Thoracic aorta (tissue), 2 donors: ENCODE measurements at places on chromosomes 12 and 14.

GRCh38 chr12:913919-914698 lies 35.4 kb downstream of the RAD52 start:
- DNase-seq = no peak

- DNase-seq = no peak
These were observed 3.4 kb upstream of the ATP2A2 start for GRCh38 chr12:110277530-110278254.

DNA sequence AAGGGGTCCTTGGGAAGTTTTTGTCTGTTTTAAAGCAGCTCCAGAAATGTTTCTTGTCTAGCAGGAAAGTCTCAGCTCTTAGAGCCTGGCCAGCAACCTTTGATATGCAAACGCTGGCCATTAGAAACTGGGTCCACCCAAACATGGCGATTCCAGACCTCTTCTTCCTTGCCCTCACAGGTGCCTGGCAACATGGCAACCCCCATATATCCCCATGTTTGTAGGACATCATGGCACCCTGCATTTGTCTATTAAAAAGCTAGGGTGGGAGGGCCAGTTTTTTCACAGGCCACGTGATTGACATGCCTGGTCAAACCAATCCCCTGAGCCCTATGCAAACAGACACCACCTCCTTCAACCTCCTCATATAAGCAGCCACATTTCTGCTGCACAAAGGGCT lies 848.7 kb upstream of the FOXG1 start:
- DNase-seq = no peak

- DNase-seq = no peak
These were observed 24.7 kb upstream of the SGPP1 start for GRCh38 chr14:63752449-63753169.

GRCh38 chr12:98259693-98260092 lies 255.7 kb upstream of the TMPO start:
- no peak for DNase-seq

DNA sequence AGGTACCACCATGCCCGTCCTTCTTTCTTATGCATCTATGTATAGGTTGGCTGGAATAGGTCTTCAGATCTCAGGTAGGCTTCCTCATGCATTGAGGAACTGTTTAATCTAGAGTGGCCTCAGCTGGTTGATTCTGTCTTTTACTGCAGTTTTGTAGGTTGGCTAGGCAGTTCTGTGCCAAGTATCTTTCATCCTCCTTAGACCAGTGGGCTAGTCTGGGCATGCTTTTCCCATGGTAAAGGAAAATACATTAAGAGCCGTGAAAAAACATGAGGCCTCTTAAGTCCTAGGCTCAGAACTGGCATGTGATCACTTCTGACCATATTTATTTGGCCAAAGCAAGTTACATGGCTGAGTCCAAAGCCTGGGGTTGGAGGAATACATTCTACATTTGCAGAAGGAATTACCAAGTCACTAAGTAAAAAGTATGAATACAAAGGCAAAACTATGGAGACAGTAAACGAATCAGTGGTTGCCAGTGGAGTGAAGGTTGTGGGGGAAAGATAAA lies 137.3 kb downstream of the WIF1 start:
- no peak for DNase-seq

DNA sequence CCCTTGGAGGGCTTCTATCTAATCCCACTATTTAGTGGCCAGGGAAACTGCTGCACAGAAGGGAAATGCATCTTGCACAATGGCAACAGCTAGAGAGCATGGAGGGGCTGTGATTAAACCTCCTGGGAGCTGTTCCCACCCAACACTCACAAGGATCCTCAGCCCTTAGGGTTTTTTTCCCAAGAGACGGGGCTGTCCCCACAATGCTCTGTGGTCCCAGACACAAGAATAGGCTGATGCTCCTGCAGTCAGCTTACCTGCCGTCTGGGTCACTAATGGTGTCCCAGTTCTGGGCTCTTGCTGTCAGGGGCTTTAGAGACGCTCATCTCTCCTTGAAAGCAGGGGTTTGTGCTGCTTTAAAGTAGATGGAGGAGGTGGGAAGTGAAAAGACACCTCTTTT lies 4.6 kb downstream of the SERPINA1 start:
- DNase-seq = no peak

DNA sequence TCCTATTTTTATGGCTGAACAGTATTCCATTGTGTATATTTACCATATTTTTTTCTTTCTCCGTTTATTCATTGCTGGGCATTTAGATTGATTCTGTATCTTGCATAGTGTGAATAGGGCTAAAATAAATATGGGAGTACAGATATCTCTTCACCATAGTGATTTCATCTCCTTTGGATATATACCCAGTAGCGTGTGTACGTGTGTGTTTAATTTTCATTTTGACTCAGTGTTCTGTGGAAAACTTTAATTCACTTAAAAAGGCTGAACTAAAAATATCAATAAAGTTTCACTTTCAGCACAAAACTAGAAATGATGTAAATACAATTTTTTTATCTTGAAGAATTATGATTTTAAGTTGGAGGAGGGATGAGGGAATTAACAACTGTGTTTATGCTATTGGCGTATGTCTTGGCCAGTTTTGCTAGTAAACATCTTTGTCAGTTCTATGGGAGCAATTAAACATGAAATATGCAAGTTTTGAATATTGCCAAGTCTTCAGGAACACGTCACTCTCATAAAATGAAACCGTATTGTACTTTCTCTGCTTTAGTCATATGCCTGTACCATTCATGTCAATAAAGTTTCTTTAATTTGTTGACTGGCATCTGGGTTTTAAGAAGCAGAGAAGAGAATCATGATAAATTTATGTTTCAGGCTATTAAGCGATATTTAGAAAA lies 99.8 kb downstream of the PTGER2 start:
- no peak for DNase-seq

DNA sequence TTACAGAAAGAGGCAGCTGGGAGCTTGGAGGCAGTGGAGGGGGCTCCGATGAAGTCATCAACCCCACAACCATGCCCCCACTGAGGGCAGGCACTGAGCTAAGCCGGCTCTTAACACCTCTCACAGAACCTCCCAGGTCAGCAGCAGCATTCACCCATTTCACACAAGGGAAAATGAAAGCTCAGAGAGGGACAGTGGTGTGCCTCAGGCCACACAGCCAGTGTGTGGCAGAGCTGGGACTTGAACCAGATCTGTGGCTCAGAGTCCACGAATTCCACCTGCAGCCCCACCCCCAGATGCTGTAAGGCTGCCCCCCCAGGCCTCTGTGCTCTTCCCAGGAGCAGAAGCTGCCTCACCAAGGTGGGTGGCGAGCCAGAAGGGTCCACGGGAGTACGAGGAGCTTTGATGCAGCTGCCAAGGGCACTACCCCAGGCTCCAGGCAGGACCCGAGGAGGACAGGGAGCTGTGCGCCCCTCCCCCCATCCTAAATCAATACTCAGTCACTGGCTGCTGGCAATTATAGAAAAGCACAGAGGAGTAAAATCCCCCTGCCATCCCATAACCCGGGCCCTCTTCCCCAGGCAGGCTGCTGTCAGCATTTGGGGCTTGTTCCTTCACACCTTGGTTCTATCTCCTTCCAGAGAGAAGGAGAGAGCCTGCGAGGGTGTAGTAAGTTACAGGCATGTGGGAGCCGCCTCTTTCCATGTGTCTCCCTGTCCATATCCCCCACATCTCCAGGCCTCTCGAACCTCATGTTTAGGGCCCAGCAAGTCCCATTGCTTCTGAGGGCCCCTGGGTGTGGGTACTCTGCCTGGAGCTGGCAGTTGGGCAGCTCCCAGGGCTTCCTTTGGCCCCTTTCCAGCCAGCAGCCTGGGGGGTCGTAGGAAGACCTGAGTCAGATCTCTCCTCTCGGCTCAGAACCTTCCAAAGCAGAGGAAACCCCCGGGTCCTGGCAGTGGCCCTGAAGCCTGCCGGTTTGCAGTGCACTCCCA lies 47.6 kb downstream of the FAM222A start:
- DNase-seq = no peak

DNA sequence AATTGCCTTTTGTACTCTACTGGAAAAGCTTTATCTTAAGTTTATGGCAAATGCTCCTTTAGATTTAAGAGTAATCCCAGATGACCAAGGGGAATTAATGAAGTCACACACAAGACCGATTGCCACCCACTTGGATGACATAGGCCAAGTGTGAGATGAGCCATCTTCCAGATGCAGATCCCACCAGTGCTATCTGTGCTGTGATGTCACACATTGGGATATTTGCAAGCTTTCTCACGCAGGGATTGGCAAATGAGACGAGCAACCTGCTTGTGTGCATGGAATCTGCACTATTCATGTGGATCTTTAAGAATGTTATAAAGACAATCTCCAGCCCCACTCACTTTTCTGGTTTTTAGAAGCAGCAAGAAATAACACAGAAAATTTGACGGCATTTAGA lies 602.1 kb upstream of the TMEM132C start:
- DNase-seq = no peak

DNA sequence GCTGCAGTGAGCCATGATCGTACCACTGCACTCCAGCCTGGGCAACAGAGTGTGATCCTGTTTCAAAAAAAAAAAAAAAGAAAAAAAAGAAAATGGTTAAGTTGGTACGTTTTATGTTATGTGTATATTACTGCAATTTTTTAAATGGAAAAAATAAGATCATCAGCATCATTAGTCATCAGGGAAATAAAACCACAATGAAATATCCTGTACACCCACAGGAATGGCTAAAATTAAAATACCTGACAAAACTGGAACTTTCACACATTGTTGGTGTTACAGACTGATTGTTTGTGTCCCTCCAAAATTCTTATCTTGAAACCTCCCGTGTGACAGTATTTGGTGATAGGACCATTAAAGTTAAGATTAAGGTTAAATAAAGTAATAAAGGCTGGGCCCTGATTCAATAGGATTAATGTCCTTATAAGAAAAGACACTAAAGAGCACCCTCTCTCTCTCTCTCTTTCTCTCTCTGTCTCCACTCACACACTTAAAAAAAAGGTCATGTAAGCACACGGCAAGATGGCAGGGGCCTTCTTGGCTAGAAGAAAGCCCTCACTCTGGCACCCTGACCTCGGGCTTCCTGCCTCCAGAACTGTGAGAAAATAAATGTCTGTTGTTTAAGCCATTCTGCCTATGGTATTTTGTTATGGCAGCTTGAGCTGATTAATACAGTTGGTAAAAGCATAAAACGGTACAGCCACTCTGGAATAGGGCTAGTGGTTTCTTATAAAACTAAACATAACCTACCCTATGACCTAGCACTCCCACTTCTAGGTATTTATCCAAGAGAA lies 48.3 kb upstream of the ZFP36L1 start:
- DNase-seq = no peak

- no peak for DNase-seq
These were observed 1.9 kb downstream of the TEAD4 start for GRCh38 chr12:2960996-2961616.
